DMS 273 treated with DMSO at 0.1 percent for 48 hours (cell line): ENCODE measurements at places on chromosomes 2 and 18.

DNA sequence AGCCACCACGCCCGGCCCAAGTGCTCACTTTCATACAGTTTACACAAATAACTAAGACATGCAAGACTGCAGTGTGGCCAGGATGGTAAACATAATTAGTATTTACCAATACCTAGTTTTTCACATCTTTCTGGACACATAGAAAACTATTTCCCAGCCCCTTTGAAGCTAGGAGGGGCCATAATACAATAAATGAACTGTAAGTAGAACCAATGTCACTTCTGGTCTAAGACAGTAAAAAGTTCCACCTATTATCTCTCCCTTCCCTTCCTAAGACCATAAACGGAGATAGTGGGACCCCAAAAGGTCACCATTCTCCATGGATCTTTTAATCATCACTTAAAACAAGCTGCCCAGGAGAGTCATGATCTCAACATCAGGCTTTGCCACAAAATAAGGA, 51.0 kb downstream of the NBAS start:
- DNase-seq: no peak

- no peak for DNase-seq
Measured at GRCh38 chr2:230666446-230666845, 46.2 kb upstream of the CAB39 start.

- DNase-seq: no peak
Measured at GRCh38 chr2:110105183-110105582, 10.4 kb downstream of the MALL start.

GRCh38 chr2:108536133-108536780, 2.0 kb downstream of the LIMS1 start:
- DNase-seq: no peak

GRCh38 chr2:2758793-2759367, 427.8 kb upstream of the MYT1L start:
- no peak for DNase-seq

GRCh38 chr18:34039201-34039600, 185.5 kb downstream of the NOL4 start:
- DNase-seq: no peak

DNA sequence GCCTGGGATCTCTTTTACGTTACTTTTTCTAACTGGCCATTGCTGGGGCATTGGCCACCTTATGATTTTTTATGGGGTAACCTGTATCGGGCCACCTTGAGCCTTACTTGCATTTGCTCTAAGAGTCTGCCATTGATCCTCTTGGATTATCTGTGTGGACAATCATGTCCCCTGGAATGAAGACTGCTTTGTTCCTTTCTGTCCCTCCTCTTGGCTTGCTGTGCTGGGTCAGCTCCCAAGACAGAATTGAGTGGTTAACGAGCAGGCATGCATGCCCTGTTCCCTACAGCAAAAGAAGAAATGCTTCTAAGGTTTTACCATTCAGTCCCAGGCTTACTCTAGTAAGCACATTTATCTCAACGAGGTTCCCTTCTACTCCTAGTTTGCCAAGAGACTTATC, 46.3 kb downstream of the MAL start:
- no peak for DNase-seq

DNA sequence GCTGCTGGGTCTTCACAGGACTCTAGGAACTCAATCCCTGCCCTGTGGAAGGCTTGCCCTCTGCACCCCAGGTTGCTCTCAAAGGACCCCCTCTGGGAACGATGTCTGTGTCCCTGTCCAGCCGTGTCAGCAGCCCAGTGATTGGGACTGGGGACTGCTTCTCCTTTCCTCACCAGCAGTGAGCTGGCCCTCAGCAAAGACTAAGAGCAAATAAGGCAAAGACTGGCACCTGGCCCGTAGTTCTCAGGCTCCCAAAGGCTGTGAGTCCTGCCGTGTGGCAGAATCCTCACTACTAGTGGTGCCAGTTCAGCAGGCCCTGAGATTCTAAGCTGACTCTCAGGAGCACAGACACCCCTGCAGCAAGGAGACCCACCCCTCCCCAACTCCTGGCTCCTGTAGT, 47.8 kb downstream of the TMEM163 start:
- no peak for DNase-seq

- DNase-seq: no peak
Measured at GRCh38 chr18:58402247-58402646, 226.6 kb downstream of the ALPK2 start.

DNA sequence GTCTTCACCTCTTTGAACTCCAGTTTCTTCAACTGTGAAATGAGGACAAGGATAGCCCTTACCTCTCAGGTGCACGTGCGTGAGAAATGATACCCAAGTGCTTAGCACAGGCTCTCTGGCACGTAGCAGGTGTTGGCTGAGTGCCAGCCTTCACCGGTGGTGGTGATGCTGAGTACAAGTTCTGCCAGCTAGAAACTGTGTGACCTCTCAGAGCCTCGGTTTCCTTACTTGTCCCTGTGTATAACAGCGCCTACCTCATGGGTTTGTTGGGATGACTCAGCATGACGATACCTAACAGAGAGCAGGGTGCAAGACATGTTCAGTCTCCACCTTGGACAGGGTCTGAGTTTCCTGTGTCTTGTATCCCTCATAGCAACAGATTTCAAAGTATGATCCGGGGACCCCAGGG, 205.1 kb downstream of the TNS1 start:
- no peak for DNase-seq

GRCh38 chr2:127278959-127279358, 15.0 kb downstream of the ERCC3 start:
- DNase-seq: no peak

GRCh38 chr2:136664713-136665405, 100.5 kb upstream of the THSD7B start:
- no peak for DNase-seq

GRCh38 chr2:215356334-215356947, 44.6 kb downstream of the ATIC start:
- no peak for DNase-seq

- DNase-seq: no peak
Measured at GRCh38 chr2:70926042-70926441, 9.7 kb upstream of the ATP6V1B1 start.

GRCh38 chr2:12119841-12120240, 373.4 kb downstream of the LPIN1 start:
- no peak for DNase-seq

DNA sequence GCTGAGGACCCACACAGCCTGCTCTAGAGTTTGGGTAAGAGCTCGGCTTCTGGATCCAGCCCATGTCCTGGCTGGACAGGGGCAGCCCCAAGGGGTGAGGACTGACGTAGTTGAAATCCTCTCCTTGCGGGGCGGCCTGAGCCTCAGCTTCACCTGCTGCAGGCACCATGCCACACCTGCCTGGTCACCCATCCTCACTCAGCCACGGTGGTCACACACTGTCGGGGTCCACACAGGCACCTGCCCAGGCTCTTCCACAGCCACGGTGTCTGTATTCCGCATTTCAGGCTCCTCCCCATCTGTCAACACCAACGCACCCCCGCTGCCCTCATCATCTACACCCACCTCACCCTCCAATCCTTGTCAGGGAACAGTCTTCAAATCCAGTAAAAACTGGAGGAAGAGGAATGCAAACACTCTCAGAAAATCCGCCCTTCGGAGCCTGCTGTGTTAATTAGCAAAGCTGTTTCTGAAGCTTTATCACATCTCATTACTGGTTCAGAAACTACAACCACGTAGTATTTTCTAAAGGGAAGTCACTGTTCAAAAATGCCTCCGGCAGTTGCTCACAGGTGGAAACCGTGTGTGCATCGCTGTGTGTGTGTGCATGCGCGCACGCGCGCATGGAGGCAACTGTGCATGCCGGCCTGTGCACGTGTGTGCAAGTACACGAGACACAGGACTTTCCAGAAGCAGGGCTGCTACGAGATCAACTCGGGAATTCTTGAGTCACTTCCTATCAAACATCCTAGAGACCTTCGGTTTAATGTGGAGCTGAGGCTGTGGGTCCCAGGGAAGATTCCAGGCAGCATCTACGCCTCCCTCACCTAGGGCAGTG, 38.2 kb downstream of the SLC66A2 start:
- DNase-seq: no peak

- DNase-seq: no peak
Measured at GRCh38 chr2:141767051-141767450, 363.8 kb downstream of the LRP1B start.

DNA sequence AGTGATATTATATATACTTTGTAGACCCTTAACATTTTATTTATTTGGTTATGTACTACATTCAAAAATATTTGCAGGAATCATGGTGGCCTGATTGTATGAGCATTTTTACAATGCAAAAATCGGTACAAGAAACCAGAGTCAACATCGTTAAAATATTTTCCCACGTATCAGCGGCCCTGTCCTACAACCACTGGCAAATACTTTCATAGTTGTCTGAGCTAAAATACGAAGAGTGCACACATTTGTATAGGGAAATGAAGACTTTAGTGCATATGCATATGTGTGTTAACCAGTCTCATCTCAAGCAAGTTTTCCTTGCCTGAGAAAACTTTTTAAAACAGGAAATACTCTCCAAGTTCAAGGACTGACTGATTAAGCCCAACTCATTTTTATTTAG, 35.9 kb downstream of the CCDC102B start:
- DNase-seq: no peak

GRCh38 chr2:136049991-136050920, 64.8 kb upstream of the DARS1 start:
- DNase-seq: no peak

DNA sequence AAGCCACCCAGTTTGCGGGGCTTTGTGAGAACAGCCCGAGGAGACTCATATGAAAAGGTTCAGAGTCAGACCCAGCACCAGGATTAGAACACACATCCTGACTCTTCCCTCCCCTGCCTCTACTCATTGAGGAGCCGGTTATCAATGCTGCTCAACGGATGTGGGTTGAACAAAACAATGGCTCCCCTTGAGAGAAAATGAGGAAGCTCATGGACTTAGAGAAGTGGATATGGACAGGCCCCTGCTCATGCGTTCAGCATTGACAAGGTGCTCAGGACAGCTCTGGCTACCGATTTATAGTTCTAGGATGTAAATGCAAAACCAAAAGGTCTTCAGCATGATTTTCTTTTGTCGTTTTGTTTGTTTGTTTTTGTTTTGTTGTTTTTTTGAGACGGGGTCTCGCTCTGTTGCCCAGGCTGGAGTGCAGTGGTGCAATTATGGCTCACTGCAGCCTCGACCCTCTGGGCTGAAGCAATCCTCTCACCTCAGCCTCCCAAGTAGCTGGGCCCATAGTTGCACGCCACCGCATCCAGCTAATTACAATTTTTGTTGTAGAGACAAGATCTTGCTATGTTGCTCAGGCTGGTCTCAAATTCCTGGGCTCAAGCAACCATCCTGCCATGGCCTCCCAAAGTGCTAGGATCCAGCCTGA, 32.0 kb upstream of the AGAP1 start:
- no peak for DNase-seq

DNA sequence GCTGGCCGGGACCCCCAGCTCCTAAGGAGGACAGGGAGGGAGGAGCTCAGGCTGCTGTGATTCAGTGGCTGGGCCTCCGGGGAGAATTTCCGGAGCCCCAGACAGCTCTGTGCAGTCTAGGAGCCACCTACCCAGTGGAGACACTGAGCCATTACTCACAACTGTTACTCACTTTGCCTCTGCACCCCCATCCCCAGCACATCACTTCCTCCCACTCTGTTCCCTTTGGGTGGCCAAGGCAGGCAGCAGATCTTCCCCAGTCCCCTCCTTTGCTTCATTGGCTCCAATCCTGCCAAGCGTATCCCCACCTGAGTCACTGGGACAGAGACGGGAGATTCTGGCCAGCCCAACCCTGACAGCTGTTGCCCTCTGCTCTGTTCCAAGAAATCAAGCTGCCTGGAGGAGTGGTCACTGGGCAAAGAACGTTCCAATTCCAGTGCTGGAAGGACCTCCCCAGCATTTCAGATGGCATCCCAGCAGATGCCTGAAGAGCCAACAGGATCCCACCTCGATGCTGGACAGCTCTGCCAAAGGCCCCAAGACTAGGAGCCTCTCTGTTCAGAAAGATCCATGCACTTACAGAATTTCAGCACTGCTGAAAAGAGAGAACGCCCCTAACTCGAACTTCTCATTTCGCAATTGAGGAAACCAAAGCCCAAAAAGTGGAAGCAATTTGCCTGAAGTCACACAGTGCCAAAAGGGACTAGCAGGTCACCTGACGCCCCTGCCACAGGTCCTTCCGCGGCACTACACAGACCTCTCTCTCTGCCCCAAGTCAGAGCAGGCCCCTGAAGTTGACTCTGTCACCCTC, 68.3 kb downstream of the TNS1 start:
- peak; percentile 40 for DNase-seq

DNA sequence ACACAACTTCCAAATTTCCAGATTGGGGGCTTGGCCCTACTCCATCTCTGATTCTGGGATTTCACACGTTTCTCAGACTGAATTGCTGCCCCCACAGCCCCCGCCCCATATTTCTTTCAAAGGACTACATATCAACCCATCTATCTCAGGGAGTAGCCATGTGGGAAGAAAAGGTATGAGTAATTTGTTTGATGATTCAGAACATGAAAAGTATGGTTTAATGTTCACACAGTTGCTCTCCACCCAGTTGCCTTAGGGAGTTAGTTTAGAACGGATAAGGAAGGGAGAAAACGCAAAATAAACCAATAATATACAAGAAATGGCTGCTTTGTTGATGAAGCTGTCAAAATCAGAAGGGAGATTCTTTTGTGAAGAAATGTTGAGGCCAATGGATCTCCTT, 145.1 kb downstream of the PIEZO2 start:
- DNase-seq: no peak

- DNase-seq: no peak
Measured at GRCh38 chr2:1811258-1811970, 67.1 kb upstream of the PXDN start.

DNA sequence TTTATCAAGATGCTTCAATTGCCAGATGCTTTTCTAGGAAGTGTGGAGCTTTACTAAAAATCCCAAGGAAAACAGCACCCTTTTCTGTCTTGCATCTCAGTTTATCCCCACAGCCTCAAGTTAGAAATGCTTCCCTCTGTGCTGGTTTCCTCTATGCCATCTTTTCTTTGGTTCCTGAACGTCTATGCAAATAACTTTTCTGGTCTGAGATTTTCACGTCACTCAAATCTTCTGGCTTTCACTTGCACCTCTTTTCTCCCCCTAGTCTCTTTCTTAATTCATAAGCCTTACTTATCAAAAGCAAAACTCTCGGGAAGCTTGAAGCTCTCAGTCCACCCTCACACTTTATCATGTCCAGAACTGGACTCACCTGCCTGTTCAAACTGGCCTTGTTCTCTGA, 33.9 kb downstream of the ARHGAP25 start:
- no peak for DNase-seq

DNA sequence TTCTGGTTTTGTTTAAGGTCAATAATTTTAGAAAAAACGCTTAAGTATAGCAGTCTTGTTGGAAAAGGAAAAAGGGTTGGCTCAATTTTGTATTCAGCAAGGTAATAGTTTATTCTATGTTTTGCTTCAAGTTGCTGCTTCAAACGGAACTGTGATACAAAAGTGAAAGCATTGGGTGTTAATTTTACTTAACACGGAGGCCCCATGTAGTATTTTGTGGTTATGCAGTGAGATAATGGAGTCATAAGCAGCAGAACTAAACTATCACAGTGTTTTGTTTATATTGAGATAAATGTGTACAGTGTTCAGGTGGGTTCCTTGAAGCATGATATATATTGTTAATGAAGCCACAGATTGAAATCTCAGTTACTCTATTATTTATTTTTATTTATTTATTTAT, 67.0 kb upstream of the LYPD6B start:
- DNase-seq: no peak
